Nephron progenitor cell (in vitro differentiated cells): ENCODE measurements at places on chromosomes 1 and 21.

GRCh38 chr1:174433451-174433850 lies 14.3 kb upstream of the GPR52 start:
- no peak for DNase-seq

DNA sequence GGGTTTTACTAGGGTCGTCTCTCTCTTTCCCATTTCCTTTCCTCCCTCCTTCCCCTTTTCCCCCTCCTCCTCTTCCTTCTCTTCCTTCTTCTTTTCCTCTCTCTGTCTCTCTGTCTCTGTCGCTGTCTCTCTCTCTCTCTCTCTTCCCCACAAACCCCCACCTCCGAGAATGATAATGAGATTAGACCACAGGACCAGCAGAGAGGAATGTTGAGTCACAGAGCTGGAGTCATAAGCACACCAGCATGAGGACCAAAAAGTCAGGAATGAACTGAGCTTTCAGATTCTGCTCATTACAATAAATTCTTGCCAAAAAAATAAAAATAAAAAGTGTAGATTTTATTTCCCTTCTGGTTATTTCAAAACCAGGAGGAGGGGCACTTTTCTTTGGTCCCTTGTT lies 377.4 kb downstream of the LTN1 start:
- no peak for DNase-seq

GRCh38 chr1:34153246-34153645 lies 11.8 kb downstream of the CSMD2 start:
- no peak for DNase-seq

- DNase-seq = no peak
Observed at GRCh38 chr1:241532864-241533263, 686 bp downstream of the KMO start.

- no peak for DNase-seq
Observed at GRCh38 chr1:1307261-1307922, 338 bp downstream of the ACAP3 start.

- no peak for DNase-seq
Observed at GRCh38 chr1:88763649-88764406, 79.8 kb downstream of the PKN2 start.
